ENCODE measurements at places on chromosomes 3 and 15.

DNA sequence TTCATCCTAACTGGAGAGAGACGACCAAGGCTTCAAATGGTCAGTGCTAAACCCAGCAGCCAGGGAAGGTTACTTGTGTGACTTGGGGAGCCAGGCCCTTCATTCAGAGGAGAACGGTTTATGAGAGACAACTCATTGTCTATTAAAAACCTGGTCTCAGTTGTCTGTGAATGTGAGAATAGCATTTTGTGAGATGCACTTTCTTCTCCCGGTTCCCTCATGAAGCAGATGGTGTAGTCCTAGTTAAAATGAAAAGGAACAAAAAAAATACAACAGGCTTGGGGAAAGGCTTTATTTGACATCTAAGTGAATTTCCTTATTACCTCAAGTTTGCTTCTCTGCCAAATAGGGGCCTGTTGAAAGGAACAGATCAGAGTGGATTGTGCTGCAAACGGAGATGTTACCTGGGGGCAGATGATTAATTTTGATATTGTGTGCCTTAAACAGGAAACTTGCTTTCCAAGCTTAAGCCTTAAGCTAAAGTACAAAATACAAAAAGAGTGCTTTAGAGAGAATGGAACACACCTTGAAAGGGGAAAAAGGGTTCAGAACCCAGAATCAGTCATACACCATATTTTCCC, 202.7 kb upstream of the BHLHE40 start:
- DNase-seq: no peak

- DNase-seq: no peak
These were observed 33.1 kb downstream of the WNT5A start for GRCh38 chr3:55453886-55454496.

- no peak for DNase-seq
These were observed 445 bp downstream of the LMOD3 start for GRCh38 chr3:69121950-69122349.

DNA sequence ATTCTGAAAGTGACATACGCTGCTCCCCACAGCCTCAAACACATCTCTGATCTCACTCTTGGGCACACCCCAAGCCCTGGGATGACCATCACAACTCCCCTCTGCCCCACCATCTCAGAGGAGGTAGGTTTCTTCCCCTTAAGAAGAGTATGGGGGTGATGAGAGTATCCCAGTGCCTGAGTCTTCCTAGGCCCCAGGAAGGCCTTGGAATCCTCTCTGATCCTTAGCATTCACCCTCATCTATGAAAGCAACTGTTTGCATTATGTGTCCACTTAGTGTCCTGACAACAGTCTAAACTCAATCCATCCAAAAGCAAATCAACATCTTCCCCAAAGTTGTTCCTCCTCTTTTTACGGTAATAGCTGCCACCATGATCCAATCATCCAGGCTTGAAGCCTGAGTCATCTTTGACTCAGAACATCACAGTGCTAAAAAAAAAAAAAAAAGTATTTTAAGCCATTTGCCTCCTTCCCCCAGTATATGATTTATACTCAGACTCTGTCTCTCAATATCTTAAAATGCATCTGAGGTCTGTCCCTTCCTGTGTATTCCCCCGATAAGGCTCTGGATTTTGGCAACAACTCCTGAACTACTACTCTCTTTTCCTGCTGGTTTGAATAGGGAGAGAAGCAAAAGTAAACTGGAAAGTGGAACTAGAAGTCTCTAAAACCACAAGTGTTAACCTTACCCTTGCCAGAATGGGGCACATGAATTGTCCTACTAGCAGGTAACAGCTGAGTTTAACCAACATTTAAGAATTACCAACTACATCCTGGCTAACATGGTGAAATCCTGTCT, 22.5 kb downstream of the POPDC2 start:
- DNase-seq: peak; percentile 70

DNA sequence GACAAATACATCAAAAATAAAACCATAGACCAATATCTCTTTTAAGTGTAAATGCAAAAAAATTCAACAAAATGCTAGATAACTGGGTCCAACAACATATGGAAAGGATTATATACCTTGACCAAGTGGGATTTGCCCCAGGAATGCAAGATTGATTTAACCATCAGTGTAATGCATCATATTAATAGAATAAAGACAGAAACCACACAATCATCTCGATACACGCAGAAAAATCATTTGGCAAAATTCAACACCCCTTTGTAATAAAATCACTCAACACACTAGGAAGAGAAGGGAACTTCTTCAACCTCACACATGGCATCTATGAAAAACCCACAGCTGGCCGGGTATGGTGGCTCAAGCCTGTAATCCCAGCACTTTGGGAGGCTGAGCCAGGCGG, 19.5 kb downstream of the GREM1 start:
- DNase-seq: no peak

- DNase-seq: no peak
These were observed 46.2 kb downstream of the CD200 start for GRCh38 chr3:112379020-112379690.

DNA sequence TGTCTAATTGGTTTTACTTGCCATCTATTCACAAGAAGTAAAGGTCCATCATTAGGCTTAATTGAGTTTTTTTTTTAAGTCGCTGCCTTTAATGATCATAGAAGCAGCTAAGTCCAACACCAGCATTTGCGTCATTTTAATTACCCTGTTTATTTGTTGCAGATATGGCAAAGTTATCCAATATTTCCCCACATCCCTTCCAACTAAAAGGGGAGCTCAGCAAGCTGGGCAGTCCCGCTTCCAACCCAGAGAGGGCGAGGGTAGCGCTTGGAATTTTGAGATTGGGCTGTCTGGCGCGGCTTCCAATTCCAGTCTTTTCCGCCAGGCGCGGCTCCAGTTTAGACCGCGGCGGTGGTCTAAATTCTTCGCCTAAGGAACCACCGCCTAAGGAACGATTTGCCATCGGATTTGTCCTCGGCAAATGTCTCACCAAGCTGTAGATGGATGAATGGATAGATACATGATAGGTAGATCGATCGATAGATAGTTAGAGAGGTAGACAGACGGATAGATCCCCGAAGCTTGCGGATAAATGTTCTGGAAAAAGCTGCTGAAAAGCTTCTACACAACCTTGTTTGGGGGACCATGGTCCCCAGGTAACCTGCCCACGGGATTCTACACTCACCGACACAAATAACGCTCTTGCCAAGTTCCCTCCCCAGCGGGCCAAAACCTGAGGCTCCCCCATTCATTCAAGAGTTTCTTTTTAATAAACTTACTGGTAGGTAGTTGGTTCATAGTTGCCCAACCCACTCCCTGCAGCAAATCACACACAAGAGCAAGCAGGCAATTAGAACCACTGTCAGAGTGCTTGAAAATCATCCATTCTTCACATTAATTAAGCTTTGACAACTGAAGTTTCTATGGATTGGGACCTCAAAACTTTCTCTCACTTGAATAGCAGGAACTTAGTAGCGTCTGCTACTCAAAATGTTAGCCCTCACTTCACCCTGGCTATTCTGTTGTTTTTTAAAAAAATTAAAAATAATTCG, 49.1 kb downstream of the ZIC4 start:
- DNase-seq: no peak

GRCh38 chr3:173970281-173970680, 572.7 kb downstream of the NLGN1 start:
- DNase-seq: no peak

DNA sequence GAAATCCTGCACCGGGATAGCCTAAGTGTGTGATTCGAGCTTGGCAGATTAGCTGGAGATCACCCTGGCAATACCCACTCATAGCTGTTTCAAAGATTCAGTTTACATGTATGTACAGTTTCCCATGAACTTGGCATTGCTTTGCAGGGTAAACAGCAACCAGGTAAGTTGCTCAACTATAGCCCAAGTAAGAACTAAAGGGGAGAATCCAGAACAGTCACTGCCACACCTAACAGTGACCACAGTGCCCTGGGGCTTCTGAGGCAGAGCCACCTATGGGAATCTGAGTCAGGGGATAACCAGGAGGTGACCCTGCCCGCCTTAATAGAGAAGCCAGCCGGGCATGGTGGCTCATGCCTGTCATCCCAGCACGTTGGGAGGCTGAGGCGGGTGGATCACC, 15.9 kb downstream of the CDAN1 start:
- DNase-seq: no peak

DNA sequence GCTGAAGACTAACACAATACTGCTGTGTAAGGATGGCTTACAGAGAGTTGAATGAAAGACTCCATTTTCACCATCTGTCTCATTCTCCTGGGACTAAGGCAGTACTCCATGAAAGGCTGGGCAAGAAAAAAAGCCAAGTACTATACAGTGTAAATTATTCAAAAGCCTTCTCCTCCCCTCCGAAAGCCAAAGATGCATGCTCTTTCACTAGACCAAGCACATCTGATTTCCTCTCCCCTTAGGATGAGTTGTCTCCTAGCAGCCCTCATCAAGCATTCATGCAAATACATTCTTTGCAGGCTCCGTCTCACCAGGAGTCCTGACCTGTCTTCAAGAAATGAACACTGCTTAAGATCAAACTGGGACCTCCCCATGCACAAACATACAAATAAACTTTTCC, 133.5 kb upstream of the THBS1 start:
- no peak for DNase-seq

DNA sequence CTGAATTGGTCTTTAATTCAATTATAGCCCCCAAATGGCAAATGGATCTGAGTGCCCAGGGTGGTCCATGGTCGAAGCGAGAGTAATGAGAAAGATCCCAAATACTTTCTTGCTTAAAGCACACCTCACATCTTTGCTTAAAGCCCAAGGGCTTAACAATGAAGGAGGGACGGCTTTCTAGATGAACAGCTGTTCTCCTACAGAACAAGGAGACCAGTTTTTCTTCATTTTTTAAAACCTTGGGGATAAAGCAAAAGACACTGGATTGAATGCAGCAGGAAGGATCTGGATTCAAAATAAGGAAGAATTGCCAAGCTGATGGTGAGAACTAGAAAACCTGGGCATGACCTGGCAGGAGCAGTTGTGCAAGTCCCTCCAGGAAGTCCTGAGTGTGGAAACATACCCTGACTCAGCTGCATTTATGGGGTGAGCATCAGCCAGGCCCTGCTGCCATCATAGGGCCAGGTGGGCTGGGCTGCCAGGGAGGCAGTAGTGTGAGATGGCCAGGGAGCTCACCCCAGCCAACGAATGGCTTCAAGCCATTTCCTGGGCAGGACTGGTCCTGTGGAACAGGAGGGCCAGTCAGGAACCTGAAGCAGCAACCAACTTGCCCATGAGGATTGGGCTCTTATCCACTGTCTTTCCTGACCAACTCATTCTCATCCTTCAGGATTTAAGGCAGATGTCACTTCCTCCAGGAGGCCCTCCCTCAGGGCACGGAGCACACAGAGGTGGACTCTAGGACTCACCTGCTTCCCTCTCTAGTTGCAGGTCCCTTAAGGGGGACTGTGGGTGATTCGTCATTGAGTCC, 18.4 kb upstream of the RHCG start:
- no peak for DNase-seq

DNA sequence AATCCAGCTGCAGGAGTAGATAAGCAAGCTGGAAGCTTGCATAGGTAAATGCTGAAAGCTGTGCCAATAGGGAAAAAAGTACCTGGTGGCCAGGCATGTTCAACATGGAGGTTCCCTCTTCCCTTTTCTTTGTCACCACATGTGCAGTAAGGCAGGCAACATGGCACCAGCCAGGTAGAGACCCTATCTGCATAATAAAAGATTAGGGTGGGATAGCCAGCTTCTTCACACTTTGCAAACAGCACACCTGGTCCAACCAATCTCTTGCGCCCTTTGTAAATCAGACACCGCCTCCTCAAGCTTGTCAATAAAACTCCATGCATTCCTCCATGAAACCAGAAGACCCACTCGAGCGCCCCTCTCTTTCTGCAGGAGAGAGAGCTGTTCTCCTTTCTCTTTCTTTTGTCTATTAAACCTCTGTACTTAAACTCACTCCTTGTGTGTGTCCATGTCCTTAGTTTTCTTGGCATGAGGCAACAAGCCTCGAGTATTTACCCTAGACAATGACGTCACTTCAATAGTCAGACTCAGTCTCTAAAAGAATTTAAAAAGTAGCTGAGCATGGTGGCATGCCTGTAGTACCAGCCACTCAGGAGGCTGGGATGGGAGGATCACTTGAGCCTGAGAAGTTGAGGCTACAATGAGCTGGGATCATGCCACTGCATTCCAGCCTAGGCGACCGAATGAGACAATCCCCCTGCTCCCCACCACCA, 256.3 kb downstream of the SCAPER start:
- DNase-seq: no peak

GRCh38 chr3:122067588-122068240, 12.6 kb downstream of the CD86 start:
- no peak for DNase-seq

DNA sequence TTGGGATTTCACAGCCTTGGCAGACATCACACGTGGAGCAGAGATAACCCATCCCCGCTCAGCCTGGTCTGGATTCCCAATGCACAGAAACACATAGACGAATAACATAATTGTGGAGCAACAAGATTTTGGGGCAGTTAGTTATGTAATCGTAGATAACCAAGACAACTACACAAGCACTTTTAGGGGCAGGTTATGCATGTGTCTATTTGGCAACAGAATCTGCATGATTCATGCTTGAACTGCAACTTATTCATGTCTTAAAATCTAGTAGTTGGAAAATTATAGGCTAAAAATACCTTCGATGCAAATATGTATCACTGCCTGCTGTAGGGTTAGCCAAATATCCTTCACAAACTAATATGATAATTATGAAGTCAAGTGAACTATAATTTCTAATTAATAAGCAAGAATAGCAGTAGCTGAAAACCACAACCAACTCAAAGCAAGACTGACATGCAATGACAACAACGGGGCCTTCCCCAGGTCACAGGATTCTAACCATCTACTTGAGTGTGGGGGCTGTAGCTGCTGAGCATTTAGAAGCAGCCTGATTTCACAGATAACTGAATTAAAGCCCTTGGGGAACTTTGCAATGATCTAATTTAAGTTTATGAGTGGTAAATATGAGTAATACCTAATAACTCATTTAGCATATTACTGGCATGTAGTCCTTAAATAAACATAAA, 31.1 kb downstream of the DGKG start:
- DNase-seq: no peak

GRCh38 chr3:139524841-139525636, 14.5 kb downstream of the RBP1 start:
- no peak for DNase-seq

DNA sequence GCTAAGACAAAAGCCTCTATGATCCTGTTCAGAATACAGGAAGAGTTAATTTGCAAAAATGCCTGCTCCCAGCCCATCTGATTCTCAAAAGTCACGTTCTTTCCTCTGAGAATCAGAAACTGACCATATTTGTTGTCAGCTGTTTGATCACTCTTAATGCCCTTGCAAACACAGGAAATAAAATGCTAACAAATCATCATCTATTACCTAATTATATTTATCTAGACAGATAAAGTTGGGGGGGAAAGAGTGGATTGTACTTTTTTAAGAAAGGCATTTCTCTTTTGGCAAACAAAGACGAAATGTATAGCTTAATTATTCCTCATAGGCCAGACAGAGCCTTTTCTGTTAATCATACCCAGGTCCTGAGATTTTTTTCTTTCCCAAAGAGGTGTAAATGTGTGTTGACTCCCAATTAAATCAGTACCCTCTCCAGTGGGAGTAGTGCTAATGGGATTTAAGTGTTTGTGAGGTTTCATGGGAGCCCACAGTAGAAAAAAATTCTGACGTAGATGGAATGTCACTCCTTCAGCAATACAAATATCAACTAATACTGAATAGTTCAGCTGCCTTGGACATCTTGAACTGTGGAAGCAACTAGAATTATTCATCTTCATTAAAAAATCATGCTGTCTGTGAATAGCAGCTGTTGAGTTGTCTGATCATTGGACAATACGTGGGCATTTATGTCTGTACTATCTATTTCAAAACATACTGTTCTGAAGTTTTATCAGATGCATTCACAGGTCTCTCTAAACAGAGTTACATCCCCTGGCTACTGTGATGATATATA, 22.5 kb upstream of the BNIP2 start:
- DNase-seq: no peak

GRCh38 chr3:52650439-52650838, 35.3 kb downstream of the PBRM1 start:
- DNase-seq: no peak
